Activated T-helper 9 cell treated with anti-CD3 and anti-CD28 coated beads, Interleukin-2, amount 50 U/mL, for 16 hours (primary cell): ENCODE measurements at places on chromosomes 6 and 20.

GRCh38 chr6:168037242-168037641, 39.8 kb downstream of the KIF25 start:
- DNase-seq: no peak

DNA sequence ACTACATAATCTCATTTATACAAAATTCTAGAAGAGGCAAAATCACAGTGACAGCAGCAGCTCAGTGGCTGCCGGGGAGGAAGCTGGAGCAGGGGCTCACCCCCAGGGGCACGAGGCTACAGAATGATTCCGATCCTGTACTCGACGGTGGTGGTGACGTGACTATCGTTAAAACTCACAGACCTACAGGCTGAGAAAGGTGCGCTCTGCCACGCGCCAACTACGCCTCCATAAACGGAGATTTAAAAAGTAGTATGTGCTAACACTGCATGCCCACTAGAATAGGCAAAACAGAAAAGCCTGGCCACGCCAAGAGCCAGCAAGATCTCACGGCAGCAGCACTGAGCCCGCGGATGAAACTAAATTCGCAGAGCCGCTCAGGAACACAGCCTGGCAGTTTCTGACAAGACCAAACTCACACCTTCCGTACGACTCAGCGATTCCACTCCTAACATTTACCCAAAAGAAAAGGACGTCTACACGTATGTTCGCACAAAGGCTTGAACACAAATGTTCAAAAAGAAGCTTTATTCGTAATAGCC, 25.2 kb downstream of the TAF4 start:
- DNase-seq: no peak

DNA sequence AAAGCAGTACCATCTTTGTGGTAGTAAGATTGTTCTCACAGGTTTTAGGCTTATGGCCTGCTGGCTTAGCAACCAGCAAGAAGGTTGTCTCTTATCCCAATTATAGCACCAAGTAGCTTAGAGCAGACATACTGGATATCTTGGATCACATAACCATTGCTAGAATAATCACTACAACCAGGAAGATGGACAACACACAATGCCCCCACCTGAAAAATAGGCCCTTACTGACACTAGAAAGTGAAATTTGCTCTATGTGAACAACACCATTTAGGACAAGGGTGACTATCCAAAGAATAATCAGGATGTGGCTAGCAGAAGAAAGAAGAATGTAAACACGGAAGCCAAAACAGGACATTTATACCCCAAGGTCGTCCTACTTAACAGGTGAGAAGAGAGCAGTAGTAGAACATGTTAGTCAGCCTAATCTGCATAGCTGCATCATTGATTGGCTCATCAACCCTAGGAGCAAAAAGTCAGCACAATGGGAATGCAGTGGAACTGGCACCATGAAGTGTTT, 172.7 kb upstream of the MARCKS start:
- no peak for DNase-seq

DNA sequence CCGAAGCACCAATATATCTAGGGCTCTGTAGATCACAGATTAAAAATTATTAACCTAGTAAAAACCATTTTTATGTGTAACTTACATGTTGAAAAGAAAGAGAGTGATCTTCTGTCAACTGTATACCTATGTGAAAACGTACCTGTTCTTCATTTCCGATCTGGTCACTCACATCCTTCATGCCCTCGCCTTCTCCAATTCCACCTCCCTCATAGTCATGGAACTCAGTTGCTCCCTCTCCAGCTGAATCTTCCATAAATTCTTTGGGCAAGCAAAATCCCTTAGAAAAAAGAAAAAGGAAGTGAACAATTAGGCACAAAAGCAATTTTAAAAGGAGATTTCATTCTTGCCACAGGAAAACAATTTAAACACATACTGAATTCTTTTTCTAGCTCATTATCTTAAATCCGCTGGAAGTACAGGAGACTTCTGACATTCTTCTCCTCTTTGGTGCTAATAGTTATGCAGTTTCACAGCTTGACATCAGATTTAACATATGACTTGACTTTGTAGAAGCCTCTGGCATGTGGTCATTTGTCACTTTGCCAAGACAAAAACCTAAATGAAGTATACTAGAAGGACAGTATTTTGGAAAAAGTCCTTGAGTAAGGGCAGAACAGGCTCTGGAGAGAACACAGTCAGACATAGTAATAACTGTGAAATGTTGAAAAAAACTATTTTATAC, 29.5 kb upstream of the LYRM2 start:
- DNase-seq: no peak

- no peak for DNase-seq
Observed at GRCh38 chr20:31496761-31497295, 17.4 kb upstream of the HM13 start.

DNA sequence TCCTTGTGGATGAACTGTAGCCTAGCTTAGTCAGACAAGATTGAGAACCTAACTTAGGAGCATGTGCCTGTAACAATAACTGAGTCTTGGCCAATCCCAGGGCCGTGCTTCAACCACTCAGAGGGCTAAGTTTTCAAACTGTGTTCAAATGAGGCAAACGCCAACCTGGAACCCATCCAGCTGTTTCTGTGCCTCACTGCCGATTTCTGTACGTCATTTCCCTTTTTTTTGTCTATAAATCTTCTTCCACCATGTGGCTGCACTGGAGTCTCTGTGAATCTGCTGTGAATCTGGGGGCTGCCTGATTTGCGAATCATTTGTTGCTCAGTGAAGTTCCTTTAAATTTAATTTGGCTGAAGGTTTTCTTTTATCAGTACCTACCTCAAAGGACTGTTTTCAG, 115.0 kb upstream of the CHD6 start:
- DNase-seq: no peak

DNA sequence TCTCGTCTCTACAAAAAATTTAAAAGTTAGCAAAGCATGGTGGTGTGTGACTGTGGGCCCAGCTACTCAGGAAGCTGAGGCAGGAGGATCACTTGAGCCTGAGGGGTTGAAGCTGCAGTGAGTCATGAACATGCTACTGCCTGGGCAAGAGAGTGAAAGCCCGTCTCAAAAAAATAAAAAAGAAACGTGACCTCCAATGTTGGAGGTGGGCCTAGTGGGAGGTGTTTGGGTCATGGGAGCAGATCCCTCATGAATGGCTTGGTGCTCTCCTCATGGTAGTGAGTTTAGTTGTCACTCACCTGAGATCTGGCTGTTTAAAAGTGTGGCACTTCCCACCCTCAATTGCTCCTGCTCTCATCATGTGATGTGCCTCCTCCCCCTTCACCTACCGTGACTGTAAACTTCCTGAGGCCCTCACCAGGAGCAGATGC, 24.3 kb downstream of the RBL1 start:
- peak; percentile 12 for DNase-seq

DNA sequence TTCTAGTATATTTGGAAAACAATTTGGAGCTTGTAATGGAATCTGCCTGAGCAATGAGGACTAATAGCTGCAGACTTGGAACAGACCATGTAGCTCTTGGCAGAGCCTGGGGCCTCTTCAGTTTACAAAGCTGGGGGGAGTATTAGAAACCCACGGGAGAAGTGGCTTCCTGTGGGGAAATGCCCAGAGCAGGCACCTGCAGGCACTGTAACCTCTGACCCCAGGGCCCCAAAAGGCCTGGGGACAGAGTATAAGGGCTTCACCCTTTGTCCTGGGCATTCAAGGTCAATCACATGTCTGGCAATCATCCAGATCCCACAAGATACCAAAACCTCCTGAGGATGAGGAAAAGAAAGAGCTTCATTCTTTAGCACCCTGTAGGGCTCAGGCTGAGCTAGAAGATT, 19.4 kb downstream of the PKIG start:
- no peak for DNase-seq

DNA sequence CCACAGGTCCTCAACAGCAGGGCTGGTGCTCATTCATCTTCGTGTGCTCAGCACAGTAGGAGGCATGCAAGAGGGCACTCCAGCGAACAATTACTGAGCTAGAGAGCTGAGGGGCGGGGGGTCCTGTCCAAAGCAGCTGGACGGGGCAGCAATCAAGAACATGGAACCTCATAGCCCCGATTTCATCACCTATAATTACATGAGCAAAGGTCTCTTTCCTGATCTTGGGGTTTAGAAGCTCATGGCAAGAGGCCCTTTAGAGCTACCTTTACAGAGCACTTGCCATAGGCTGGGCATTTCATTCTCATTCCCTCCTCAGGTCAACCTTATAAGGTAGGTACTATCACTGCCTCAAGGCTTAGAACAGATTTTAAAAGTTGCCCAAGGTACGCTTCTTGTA, 10.4 kb downstream of the MOCS1 start:
- DNase-seq: no peak

GRCh38 chr6:29564875-29565274, 5.3 kb upstream of the UBD start:
- DNase-seq: no peak

GRCh38 chr6:126743076-126743475, 375.4 kb upstream of the RSPO3 start:
- DNase-seq: no peak

GRCh38 chr6:44800171-44800783, 412.8 kb downstream of the CDC5L start:
- no peak for DNase-seq

- DNase-seq: peak; percentile 35
Observed at GRCh38 chr20:62805155-62805710, 598 bp downstream of the OGFR start.

DNA sequence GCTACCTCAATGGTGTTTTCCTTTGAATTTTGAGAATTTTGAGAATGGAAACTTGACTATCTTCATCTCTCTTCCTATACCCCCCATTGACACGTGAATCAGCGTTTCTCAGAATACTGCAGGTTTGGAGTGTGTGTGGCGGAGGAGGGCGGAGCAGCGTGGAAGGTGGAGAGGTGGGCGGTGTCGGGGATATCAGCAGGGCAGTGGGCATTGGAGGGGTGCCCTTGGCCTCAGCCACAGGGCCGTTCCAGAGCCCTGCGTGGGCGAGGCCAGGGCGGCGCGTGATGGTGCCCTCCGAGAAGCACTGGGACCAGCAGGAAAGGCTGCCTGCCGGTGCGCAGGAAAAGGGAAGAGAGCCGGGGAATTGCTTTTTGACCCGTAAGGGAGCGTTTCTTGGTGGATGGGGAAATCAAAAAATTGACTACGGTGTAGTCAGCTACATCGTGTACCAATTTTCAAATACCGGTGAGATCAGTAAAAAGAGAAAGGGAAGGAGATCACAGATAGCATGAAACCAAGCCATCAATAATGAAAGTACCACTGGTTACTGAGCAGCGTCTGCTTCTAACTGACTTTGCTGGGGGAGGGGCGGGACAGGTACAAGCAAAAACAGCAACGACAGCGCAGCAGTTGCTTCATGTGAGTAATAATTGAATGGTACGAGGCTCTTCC, 82.7 kb upstream of the DUSP22 start:
- DNase-seq: peak; percentile 62

DNA sequence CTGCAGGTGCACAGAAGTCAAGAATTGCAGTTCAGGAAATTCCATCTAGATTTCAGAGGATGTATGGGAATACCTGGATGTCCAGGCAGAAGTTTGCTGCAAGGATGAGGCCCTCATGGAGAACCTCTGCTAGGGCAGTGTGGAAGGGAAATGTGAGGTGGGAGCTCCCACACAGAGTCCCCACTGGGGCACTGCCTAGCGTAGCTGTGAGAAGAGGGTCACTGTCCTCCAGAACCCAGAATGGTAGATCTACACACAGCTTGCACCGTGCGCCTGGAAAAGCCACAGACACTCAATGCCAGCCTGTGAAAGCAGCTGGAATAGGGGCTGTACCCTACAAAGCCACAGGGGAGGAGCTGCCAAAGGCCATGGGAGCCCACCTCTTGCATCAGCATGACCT, 681.4 kb downstream of the EPHA7 start:
- no peak for DNase-seq

DNA sequence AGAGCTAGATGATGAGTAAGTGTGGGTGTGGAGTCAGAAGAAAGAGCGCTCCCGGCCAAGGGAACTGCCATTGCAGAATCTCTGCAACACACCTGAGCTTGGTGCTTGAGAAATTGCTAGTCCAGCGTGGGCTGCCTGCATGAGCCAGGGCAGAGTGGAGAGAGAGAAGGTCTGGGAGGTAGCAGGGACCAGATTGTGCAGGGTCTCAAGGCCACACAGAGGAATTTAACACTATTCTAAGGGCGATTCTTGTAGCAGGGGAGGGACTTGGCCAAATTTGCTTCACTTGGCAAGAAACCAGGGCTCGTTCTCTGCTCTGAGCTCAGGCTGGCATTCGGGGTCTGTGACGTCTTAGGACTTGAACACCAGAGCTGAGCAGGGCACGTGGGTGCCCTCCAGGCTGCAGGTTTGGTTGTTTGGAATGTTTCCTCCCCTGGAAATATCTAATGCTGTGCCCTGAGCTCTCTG, 53.5 kb downstream of the BCAS4 start:
- DNase-seq: no peak

GRCh38 chr6:2765896-2766766, 938 bp downstream of the WRNIP1 start:
- DNase-seq: peak; percentile 38

- DNase-seq: peak; percentile 61
Observed at GRCh38 chr6:33314515-33314942, 651 bp upstream of the TAPBP start.

DNA sequence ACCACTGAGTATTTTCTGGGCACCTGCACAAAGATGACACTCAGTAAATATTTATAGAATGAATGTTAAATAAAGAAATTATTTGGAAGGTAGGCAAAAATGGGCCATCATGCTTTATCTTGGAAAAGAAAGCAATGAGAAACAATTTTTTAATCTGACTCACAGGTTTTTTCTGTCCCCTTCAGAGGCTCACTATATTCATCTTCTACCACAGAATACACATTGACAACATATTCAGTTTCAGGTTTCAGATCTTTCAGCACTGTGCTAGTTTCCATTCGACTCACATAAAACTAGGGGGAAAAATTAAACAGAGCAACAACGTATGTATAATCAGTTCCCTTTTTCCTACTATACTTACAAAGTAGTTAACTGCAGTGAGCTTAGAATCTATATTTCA, 58.3 kb downstream of the COL12A1 start:
- no peak for DNase-seq

GRCh38 chr20:1001911-1002681, at the start of gene RSPO4:
Gene RSPO4, minus strand, starts transcription at chr20:1002311. Its CDS starts 147 bp downstream, at chr20:1002164.
- DNase-seq: no peak
